ENCODE measurements at places on chromosomes 2 and 18. TPM values are rescaled to one million over a fixed set of nuclear protein-coding genes. Genes with fewer than 3 reads are reported as not detected.

DNA sequence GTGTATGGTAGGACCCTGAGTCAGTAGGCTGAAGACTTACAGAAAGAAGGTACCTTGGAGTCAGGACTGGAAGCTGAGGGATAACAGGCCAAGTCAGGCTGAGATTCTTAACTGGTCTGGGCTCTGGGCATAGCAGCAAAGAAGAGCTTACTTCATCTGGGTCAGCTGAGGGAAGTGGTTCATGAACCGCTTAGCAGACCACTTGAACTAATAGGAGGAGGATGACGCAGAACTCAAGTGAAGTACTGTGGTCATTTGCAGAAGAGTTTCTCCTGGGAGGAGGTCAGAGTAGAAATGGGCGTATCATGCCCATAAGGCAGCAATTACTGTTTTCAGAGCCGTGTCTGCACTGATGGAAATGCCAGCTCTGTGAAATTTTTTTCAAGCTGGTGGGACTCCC lies 164.5 kb downstream of the LCLAT1 start:
- no peak overlapping the region for H3K4me3 ChIP-seq
- peaks cover 29% of the 10 kb centered on the region for H3K4me1 ChIP-seq
- H3K36me3 ChIP-seq: peaks cover 20% of the 10 kb centered on the region
- H3K27ac ChIP-seq: no peak overlapping the region
- no peak for DNase-seq

DNA sequence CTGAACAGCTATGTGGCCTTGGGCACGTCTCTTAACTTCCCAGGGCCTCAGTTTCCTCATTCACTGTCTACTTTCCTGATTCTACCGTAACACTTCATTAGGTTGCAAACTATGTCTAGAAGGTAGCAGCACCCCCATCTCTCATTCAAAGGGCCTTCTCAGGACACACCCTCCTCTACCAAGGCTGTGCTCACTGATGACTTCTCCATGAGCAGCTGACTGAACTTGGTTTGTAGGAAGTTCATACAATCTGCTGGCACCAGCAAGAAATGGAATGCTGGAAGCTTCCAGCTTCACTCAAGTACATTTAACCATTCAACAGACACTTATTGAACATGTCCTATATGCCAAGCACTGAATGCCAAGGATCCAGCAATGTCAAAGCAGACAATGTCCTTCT lies 250.8 kb upstream of the CTAGE1 start:
- H3K27ac ChIP-seq: no peak overlapping the region
- H3K27me3 ChIP-seq: no peaks in the 10 kb centered on the region
- no peaks in the 10 kb centered on the region for H3K4me1 ChIP-seq
- no peak for DNase-seq

DNA sequence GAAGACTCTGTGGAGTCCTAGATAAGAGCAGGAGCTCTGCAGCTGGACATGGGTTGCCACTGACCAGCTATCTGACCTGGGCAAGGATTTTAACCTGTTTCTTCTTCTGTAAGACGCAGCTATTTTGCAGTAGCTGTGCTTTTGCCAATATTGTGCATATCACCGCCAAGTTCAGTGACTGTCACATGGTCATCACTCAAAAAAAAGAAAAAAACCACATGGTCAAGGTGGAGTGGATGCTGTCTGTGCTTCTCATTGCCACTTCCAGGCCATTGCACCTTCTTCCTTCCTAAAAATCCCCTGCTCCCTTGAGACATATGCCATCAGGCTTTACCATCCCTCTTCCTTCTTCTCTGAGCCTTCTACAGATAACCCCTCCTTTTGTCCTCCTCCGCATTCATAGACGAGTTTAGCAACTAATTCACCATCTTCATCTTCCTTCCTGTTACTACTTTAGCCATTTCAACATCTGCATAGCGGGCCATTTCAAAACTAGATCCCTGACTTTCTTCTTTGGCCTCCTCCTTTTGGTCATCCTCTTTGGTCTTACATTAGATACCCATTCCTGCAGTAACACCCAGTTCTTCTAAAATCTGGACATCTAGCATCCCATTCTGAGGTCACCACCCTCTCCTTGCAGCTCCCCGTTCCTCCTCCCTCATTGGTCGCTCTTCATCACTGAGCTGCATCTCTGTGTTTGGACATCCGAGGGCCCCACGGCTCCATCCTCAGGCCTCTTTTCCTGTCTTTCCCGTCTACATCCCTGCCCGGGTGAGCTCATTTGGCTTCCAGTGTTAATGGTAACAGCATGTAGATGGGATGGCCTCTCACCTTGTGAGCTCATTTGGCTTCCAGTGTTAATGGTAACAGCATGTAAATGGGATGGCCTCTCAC lies 17.8 kb downstream of the RNF144A start:
- DNase-seq: no peak
- no peaks in the 10 kb centered on the region for H3K27me3 ChIP-seq
- no peak overlapping the region for H3K4me3 ChIP-seq
- peaks cover 15% of the 10 kb centered on the region for H3K4me1 ChIP-seq
- H3K27ac ChIP-seq: no peak overlapping the region
- no peaks in the 10 kb centered on the region for H3K36me3 ChIP-seq

GRCh38 chr2:113273027-113273551 lies 5.6 kb downstream of the PAX8 start:
- peaks cover 36% of the 10 kb centered on the region for H3K27me3 ChIP-seq
- H3K27ac ChIP-seq: no peak overlapping the region
- H3K36me3 ChIP-seq: no peaks in the 10 kb centered on the region
- no peak for DNase-seq

DNA sequence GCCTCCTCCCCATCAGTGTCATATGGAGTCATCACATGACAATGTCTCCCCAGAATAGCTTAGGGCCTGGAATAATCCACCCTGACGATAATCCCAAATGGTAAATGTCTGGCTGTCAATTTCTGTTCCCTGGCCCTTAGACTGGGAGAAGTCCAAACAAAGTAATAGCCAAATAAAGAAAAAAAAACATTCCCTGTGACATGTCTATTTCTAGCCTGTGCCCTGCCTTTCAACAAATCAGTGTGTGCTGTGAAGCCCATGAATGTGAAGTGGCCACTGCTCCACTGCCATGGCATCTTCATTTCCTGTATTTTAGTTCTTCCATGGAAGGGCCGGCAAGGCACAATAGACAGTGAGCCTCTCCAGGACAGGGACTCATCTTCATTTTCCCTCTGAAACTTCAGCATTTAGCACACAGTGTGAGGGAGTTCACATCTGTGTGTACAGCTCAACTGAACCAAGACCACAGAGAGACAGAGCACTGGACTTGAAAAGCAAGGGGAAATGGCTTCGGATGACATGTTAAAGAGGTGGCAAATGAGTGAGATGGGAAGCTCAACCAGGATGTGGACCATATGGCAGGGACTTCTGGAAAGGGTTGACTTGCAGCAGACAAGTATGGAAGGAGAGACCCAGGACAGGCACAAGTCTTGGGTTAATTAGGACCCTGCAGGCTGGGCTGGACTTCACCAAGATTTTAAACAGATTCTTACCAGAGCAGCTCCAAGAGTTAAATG lies 140.0 kb downstream of the ANTXR1 start:
- H3K36me3 ChIP-seq: no peaks in the 10 kb centered on the region
- DNase-seq: no peak
- no peak overlapping the region for H3K4me3 ChIP-seq
- H3K4me1 ChIP-seq: no peaks in the 10 kb centered on the region

The ERBB4 gene
- not detected for total RNA-seq

The INO80D gene
- total RNA-seq: 52.1 TPM

Measured in activated B cell treated with CpG ODN at 0.5 μM for 24 hours (primary cell).